Stimulated activated CD4-positive, alpha-beta T cell treated with anti-CD3 and anti-CD28 coated beads, Interleukin-15, amount 100 ng/mL, for 1 hour (primary cell): ENCODE measurements at places on chromosomes 11 and 22.

DNA sequence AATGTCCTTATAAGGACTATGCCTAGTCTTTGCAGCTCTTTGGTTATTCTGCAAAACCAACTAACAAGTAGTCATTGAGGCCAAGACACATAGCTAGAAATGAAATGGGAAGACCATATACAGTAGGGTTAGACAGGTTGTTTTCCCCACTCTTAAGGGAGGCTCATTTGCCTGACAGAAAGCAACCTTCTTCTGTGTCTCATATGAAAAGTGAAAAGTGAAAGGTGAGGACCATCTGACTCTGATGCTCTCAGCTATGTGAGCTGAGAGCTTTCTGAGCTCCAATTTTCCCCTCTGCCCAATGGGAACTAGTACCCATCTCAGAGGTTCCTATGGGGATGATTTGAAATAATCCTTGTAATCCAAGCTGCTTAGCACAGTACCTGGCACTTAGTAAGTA lies 142.0 kb upstream of the BDNF start:
- no peak for DNase-seq

DNA sequence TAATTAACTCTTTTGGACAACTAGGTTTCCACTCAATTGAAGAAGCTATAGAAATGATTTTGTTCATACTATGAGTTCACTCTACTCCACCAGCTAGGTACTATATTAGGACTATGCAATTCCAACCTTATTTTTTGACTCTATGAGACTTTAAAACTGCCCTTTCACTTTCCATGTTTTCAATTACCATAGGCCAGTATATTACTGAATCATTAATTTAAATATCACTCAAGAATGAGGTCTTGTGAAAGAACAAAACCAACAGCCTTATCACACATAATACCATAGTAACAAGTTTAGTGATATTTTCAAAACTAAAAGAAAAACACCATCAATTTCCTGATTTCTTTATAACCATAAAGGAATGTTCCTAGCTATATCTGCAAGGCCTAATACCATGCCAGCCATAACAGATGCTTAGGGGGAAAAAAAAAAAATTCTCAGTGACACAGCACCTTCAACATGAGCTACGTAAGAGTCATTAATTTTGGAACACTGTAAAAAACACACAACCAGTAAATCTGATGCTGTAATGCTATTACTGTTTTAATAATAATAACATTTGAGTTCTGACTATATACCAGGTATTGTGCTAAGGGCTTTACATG lies 6.1 kb downstream of the DCUN1D5 start:
- DNase-seq: no peak

DNA sequence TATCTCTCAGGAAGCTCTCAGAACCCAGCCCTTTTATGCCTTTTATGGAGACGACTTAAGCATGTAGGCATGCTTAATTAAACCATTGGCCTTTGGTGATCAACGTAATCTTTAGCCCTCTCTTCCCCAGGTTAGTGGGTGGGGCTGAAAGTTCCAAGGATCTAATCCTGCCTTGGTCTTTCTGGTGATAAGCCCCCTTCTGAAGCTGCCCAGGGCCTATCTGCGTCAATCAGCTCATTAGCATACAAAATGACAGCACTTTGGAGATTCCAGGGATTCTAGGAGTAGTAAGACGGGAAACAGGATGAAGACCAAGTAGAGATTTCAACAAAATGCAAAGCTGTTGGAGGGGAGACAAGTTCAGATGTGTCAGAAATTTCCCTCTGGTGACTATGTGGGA lies 3.1 kb downstream of the FAM118A start:
- DNase-seq: no peak

- DNase-seq: no peak
Measured at GRCh38 chr11:73991471-73992006, 8.9 kb upstream of the UCP2 start.

DNA sequence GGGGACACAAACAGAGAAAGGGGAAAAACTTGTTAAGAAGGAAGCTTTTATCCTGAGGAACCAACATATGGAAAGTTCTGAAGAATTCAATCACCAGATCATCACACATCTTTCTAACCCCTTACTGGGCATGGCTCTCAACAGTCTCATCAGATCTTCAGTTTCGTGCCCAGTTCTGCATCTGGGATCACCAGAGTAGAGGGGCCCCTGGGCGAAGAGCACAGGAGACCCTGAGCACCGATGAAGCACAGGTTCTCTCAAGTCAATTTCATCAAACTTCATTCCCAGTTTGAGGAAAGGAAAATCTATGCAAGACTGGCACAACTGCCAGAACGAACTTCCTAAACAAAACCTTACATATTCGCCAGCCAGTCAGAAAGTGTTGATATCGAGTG lies 8.5 kb upstream of the PYGM start:
- DNase-seq: no peak

GRCh38 chr11:72575533-72576242 lies 98.5 kb downstream of the PDE2A start:
- DNase-seq: no peak

DNA sequence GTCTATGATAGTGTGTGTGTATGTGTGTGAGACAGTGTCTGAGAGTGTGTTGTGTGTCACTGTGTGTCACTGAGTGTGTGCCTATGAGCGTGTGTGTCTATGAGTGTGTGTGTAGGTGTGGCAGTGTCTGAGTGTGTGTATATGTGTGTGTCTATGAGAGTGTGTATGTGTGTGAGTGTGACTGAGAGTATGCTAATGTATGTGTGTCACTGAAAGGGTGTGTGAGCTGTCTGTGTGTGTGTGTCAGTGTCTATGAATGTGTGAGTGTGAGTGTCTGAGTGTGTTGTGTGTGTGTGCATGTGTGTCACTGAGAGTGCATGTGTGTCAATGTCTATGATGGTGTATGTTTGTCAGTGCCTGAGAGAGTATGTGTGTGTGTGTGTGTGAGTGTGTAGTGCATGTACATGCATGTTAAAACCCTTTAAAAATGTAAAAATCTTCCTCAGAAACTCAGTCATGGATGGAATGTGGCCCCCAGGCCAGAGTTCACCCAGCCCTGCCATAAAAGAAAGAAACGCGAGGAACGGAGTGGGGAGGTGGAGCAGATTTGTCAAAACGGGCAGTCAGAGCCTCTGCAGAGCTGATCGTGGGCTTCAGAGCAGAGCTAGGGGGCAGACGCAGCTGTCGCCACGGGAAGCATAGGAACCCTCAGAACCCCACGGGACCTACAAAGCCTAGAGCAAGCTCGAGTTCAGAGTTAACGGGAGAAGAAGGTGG lies 218.8 kb downstream of the CTTN start:
- DNase-seq: no peak

GRCh38 chr11:105219269-105219668 lies 79.7 kb upstream of the CARD18 start:
- no peak for DNase-seq

GRCh38 chr11:5521540-5521939 lies 5.0 kb upstream of the UBQLNL start:
- no peak for DNase-seq

GRCh38 chr11:8608652-8609051 lies 14.6 kb upstream of the STK33 start:
- no peak for DNase-seq

DNA sequence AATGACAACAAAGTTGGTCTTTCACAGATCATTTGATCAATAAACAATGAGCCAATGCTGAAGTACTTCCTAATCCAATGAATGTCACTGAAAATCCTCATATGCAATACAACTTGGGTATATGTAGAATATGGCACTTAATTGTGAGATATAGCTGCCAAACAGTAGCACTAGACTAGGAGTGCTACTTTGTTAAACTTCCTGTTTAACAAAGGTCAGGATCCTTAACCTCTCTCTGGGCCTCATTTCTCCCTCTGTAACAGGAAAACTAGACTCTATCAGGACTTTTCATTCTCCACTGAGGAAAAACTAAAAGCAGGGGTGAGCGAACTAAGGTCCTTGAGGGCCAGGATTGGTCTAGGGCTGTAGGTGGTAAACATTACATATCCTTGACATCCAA lies 56.1 kb downstream of the PITPNB start:
- no peak for DNase-seq

DNA sequence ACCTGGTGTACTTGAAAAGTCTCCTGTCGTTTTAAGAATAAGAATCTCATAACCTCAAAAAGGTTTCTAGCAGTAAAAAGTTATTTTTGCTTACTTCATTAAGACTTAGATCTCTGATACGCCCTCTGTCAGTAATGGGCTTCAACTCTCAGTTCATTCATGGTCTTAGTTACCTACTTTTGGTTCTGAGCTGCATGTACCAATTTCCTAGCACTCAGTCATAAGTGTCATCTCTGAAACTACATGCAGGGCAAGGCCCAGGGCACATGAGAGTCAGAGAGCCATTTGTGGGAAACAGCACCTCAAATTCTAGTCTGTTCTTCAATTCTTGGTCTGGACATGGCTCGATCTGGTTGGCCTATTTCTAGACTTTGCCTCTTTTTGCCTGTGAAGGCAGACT lies 838.4 kb downstream of the FAM181B start:
- no peak for DNase-seq

DNA sequence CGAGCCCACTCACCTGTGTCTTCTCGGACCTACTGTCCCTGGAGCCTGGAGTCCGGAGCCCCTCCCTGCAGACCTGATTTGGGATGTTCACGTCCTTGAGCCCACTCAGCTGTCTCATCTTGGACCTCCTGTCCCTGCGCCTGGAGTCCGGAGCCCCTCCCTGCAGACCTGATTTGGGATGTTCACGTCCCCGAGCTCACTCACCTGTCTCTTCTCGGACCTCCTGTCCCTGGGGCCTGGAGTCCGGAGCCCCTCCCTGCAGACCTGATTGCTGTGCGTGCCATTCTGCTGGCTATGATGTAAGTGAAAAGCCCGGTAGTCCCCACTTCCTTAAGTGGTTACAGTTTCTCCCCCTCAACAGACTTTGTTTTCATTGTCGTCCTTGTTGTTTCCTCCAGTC lies 867.1 kb downstream of the BRD1 start:
- no peak for DNase-seq

DNA sequence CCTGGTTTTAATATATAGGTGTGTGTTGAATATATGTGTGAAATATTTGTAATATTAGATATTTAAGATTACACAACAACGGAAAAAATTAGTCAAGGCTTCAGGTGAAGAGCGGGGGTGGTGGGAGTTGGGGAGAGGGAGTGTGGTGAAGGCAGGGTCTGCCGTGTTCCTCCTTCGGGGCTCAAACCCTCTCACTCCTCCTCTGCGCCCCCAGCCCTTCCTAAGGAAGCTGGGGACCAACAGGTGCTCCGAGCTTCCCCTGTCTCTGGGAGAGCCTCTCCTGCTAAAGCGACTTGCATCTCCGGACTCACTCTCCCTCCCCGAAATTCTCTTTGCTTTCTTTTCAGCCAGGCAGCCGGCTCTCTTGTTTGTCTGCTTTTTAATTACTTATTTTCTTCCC lies 960 bp upstream of the CADM1 start:
- DNase-seq: no peak

GRCh38 chr11:73893041-73893440 lies 16.2 kb downstream of the PAAF1 start:
- DNase-seq: no peak
